HCEC 1CT (cell line): ENCODE measurements at places on chromosomes 5 and 9.

DNA sequence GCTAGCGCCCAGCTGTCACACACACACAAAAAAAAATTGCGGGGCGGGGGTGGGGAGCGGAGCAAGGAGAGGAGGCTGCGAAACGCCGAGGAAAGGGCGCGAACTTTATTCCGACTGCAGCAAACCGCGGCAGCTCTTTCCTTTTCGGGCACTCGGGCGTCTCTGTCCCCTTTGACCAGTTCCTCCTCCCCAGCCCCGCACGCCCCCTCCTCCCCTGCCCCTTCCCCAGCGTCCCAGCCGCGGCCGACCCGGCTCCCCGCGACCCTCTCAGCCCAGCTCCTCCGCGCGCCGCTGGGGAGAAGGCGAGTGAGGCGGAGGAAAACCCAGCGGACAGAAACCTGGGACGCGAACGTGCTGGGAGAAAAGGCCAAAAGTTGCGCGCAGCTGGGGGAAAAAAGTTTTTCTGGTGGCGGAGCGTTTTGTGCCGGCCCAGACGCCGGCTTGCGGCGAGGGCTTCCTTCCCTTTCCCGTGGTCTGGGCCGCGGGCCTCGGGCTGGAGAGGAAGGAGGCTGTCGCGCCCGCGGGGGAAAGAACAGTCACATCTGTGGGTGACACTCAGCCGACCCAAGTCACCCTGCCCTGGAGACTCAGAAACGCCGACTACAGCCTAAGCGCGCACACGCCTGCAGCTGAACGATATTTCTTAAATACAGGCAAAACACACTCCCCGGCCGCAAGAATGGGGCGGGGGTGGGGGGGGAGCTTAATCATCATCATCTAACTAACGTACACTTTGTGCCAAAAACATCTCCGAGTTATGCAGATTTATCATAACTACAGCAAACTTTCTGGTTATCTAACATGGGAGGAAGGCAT is 1.1 kb upstream of the BNC2 start:
- peak; percentile 88 for DNase-seq

DNA sequence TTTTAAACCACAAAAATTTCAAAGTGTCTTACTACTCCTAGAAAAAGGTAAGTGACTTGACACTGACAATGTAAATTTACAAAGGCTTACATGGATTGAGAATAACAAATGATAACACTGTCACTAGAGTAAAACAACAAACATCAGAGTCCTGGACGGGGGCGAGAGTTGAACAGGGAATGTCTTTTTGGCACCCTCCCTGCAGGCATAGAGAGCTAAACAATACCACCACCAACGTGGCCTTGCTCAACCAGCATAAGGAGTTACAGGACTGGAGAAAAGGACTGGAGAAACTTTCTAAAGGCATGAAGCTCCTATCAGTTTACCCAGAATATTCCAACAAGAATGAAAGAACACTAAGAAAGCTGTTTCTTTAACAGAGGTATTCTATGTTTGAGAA is 55.3 kb downstream of the PTBP3 start:
- DNase-seq = no peak

DNA sequence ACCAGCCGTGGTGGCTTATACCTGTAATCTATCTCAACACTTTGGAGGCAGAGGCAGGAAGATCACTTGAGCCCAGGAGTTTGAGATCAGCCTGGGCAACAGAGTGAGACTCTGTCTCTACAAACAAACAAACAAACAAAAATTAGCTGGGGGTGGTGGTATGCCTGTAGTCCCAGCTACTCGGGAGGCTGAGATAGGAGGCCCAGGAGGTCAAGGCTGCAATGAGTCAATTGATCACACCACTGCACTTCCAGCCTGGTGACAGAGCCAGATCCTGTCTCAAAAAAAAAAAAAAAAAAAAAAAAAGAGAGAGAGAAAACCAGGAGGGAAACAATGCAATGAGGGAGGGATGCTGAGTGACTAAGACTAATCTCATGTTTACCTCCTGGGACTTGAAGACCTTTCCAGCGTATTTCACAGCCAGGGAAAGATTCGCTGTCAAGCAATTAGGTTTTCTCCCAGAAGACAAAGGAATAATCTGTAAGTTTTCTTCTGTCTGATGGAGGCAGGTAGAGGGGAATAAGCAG is 51.1 kb upstream of the MIER3 start:
- DNase-seq = no peak

- peak; percentile 56 for DNase-seq
These were observed 1.0 kb downstream of the SET start for GRCh38 chr9:128689820-128690683.

DNA sequence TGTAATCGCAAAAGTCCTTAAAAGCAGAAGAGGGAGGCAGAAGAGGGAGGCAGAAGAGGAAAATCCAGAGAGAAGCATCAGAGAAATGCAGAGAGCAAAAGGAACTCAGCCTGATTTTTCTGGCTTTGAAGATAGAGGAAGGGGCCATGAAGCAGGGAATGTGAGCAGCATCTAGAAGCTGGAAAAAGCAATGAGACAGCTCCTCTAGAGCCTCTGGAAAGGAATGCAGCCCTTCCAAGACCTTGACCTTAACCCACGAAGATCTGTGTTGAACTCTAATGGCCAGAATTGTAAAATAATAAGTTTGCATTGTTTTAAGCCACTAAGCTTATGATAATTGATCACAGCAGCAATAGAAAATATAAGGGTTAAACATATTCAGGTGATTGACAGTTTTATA is 159.6 kb downstream of the ATPSCKMT start:
- DNase-seq = no peak

DNA sequence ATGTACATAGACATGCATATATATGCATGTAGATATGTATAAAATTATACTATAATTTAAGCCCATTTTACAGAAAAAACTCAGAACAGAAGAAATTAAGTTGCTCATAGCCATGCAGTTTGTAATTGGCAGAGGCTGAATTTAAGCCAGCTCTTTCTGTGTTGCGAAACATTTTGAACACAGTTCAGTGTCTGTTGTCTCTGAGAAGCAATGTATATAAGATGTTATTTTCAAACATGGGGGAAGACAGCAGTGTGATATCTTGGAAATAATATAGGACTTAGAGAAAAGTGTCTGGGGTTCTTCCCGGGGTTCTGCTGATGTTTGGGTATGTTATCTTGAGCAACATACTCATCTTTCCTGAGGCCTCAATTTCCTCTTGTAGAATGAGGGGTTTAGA is 37.6 kb downstream of the SVEP1 start:
- no peak for DNase-seq

DNA sequence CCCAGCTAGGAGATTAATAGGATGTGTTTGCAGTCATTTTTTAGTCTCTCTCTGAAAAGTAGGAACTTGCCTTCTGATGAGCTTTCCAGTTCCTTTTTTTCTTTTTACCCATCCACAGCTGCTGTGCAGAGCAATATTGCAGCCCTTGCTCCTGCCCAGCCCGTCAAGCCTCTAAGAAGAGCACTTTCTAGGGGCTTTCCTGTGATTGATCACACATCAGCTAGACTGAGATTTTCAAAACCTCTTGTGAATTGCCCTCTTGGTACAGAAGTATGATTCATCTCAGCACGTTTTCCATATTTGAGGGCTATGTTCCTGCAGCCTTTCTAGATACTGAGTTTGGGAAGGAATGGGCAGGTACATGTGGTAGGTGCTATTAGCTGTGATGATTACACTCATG is 93.9 kb downstream of the GALNT10 start:
- no peak for DNase-seq

GRCh38 chr5:146005723-146006122 is 69.3 kb downstream of the SH3RF2 start:
- DNase-seq = no peak

GRCh38 chr5:87340716-87341115 is 72.0 kb downstream of the CCNH start:
- no peak for DNase-seq

DNA sequence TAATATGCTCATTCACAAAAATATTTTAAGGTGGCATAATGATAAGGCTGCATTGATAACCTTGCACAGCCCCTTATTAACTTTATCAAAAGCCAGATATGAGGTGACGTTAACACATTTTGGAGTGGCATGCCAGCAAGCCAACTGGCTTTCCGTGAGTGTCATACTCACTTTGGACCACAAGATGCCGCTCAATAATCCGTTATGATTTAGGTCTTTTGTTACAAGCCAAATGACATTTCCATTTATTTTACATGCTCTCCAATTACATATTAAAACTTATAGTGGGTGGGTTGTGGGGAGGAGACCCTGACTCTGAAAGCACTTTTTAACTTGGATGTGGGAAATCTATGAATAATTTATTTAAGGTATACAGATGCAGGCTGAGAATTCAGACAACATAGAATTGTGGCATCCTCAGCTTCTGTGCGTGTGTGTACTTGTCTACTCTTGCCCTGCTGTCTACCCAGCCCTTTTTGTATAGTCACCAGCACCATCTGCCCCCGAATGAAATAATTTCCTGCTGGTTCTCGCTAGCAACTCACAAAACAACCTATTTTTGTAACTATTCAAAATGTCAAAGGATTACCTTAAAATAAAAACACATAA is 305.1 kb downstream of the PSAT1 start:
- peak; percentile 68 for DNase-seq

- no peak for DNase-seq
These were observed 21.9 kb downstream of the MAN2A1 start for GRCh38 chr5:109711673-109712072.

DNA sequence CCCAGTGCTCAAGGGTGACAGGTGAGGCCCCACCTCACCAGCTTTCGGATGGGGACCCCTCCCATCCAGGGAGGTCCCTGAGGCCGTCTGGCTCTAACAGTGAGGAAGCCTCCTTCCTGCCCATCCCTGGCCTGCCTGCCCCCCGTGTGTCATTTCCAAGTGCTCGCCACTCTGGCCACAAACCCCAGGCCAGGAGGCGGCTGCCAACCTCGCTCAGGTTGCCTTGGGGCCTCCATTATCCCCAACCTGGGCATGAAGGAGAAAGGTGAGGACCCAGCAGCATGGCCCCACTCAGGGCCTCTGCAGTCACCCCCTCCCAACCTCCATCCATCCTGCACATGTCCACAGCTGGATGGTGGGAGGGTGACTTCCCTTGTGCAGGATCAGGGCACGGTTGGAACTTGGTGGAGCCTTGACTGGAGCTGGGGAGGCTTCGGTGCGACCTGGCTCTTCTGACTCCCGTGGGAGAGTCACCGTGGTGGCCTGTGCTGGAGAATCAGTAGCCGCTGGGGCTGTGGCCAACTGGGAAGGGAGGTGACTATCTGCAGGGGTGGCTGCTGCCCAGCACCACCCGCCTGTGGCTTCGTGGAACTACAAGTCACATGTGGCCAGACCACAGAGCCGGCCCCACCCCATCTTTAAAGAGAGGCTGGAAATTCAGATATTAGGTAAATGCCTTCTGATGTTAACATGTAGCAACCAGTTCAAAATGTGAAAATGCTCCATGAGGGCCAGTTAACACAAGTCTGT is 37.5 kb upstream of the GFPT2 start:
- no peak for DNase-seq

DNA sequence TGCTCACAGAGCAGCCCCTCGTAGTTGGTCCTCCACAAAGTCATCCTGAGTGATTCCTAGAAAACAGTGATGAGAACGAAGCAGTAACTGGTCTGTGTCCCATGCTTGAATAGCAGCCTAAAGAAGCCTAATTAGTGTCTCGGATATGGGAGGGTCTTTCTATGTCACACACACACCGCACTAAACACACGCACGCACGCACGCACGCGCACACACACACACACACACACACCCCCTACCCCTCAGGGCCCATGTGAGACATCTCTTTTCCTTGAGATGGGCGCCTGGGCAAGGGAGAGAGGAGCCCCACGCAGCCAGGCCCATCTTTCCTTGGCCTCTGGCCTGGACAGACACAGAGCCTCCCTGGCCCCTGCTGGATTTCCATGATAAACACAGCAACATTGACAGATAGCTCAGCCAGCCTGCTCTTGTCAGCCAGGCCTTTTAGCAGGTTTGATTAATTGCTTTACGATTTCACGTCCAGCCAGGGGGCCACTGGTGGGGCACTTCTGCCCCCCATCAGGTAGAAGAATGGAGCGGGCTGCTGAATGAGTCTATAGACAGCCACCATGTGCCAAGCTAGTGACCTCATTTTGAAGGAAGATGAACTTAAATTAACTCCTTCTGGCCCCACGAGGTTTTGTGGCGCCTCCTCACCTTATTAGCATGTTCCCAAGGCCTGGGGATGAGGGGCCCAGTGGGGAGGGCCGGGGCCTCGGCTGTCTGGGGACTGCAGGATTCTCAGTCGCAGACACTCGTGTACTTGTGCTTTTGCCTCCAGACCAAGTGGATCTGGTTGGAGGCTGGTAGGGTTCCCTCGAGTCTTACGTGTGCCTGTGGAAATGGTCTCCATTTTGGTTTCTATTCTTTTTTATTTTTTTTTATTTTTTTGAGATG is 36.2 kb upstream of the PRDM12 start:
- DNase-seq = no peak

DNA sequence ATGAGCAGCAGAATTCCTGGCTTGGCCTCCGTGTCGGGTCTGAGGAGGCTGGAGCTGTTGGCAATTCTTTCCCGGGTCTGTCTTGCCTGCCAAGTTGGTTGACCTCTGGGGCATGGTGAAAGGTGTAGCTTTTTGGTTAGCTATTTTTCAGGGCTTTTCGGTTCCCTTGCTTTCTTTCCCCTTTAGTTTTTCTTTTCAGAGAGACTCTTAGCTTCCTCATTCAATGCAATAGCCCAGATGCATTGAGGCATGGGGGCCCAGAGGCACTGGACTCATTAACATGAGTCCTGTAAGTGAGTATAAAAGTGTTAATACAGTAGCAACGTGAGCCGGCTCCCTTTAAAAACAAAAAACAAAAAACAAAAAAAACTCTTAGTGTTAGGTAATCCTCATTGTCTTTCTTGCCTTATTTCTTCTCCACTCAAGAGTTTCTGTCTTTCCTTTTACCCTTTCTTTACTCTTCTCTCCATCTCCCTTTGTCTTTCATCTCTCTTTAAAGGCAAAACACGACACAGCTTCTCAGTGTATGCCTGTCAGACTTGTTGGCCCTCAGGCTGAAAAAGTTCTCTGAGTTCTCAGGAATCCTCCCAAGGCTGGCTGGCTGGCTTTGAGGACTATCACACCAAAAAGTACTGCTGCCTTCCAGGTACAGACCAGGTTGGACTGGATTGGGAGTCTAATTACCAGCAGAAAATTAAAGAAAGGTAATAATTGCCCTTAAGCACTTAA is 289.9 kb upstream of the TUT7 start:
- DNase-seq = no peak

GRCh38 chr9:85163415-85163814 is 493.9 kb downstream of the NTRK2 start:
- DNase-seq = no peak

DNA sequence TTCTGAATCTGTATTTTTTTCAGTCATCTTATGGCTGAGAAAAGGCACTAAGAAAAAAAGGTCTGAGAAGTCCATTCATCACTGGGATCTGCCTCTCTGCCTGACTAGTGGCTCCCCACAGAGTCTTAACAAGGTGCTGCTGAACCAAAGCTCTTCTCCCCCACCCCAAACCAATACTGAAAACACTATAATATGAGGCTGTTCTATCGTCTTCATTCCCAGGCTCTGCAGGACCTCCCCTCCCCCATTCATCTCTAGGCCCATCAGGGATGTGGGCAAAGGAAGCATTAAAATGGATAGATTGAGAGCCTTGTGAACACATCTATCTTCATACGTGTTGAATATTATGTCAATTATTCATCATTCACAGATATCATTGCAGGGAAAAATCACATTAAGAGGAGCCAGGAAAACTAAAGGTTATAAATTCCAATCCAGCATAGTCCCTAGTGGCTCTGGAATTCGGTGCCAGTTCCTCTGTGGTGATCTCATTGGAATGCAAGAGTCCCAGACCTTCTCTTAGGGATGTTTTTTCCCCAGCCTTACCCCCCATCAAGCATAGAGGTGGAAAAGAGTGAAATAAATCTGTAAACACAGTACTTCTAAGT is 44.3 kb upstream of the GPR151 start:
- DNase-seq = peak; percentile 11
